ENCODE measurements at places on chromosomes 4 and X.

- no peak for DNase-seq
Observed at GRCh38 chr4:121096191-121096590, 23.9 kb upstream of the NDNF start.

DNA sequence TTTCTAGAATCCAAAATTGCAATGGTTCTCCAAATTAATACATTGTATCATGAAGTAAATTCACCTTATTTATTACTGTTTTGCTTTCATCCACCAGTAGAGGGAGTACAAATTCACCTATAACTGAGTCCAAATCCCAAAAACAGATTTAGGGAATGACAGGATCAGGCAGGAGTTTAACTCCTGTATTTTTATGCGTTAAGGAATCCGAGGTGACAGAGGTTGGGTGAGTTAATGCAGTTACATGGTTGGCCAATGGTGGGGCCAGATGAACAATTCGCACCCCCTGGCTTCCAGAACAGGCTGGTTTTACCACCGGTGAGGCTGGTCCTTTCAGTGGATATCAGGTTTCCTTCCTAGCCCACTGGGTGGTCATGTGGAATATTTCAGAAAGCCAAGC lies 82.4 kb downstream of the MTNR1A start:
- DNase-seq: no peak

DNA sequence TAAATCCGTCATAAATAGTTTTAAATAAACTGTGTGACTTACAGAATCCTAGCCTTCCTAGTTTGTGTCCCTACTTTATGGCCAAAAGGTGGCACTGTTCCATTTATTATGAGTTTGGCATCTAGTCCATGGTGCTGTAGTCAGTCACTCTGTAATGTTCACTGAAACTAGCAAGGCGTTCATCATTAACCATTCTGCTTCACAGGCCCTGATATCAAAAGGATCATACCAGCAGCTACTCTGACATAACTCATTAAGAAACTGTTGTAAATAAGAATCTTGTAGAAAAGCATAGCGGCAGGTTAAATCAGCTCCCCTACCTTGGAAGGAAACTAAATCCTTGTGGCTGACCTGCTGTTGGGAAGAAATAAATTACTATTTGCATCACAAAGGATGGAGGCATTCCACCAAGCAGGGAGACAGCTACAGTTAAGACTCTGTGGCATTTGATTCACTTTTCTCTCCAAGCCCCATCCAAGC lies 919.6 kb upstream of the DIAPH2 start:
- DNase-seq: no peak

- no peak for DNase-seq
Observed at GRCh38 chrX:19177721-19178120, 55.5 kb upstream of the ADGRG2 start.

DNA sequence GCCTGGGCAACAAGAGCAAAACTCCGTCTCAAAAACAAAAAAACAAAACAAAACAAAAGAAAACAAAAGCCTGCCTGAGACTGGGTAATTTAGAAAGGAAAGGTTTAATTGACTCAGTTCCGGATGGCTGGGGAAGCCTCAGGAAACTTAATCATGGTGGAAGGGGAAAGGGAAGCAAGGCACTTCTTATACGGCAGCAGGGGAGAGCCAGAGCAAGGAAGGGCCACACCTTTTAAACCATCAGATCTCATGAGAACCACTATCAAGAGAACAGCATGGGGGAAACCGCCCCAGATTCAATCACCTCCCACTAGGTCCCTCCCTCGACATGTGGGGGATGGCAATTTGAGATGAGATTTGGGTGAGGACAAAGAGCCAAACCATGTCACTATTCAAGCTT lies 122.2 kb downstream of the UBE2K start:
- DNase-seq: no peak

DNA sequence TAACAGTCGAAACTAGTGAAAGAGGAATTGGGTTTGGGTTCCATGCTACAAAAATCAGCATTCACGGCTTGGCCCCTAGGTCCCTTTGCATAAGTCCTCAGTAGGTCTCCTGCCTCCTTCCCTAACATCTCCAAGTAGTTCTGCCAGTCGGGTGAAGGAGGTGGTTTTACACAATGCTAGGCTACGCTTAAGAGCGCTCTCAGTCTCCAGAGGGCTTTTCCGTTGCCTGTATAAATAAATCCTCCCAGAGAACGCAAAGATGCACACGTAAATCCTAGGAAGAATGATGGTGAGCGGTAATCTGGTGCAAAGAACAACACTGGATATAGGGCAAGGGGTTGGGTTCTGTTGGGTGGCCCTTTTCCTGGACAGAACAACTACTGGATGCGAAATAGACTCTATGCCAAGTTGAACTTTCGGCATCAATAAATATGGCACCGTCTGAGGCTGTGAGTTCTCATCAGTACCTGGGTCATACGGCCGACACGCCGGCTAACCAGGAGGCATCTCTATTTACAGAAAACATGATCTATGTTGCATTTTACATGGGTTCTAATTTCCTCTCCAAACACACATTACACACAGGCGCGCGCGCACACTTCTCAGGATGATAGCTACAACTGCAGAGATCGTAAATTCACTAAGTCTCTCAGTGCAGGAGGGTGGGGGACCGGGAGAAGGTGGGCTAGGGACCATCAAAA lies 1.3 kb downstream of the CAMK2D start:
- no peak for DNase-seq

GRCh38 chrX:72392816-72393800 lies 87.4 kb upstream of the CITED1 start:
- DNase-seq: no peak

GRCh38 chr4:24312261-24312913 lies 272.0 kb downstream of the DHX15 start:
- DNase-seq: no peak

DNA sequence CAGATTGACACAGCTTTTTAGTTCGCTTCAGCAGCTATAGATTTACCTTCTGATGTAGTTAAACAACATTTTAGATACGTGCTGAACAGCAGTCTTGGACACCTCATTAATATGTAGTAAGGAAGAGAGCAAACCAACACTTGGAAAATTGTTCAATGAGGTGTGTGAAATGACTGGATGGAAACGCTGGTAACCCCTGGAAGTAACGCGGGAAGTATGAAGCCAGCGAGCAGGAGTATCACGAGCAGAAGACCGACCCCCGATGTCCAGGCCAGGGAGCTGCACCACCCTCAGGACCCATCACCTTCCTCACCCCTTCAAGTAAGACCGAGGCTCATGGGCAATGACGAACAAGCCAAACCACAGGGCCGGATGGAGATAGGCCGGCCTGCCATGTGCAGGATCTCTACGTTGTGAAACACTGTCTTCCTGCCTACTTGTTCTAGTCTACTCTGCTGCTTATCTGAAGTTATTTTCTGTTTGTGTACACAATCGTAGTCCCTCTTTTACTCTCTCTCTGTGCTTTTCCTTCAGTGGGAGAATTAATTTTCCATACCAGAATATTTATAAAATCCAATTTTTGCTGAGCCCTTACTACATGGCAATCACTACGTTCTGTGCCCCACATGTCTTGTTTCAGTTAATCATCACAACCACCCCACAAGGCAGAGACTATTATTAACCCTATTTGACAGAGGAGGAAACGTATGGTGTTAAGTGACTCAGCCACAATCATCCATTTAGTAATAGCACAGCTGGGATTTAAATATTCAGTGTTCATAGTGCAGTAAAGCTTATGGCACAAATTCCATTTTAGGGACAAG lies 221.7 kb downstream of the APBB2 start:
- DNase-seq: no peak

DNA sequence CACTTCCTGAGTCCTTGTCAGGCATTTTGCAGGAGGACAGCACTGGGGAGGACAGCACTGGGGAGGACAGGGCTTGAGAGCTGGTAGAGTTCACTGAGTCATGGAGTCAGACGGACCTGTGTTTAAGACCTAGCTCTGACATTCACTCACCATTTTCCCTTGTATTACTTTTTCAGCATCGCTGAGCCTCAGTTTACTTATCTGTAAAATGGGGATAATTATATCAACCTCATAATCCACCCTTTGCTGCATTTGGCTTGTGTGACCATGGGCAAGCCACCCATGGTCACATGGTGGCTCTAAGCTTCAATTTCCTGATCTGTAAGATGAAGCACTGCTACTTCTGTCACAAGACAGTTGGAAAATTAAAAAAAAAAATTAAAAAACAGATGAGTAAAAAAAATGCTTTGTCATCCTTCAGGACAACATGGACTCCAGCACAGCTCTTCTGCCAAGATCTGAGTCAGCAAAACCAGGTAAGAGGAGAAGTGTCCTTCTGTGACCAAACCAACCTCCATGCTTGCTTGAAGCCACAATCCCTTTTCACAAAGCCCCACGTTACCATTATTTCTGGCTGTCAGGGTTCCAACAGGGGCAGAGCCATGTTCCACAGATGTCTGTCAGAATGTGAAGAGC lies 275.5 kb downstream of the RAB28 start:
- no peak for DNase-seq

GRCh38 chr4:159719531-159719930 lies 616.7 kb downstream of the RAPGEF2 start:
- no peak for DNase-seq

DNA sequence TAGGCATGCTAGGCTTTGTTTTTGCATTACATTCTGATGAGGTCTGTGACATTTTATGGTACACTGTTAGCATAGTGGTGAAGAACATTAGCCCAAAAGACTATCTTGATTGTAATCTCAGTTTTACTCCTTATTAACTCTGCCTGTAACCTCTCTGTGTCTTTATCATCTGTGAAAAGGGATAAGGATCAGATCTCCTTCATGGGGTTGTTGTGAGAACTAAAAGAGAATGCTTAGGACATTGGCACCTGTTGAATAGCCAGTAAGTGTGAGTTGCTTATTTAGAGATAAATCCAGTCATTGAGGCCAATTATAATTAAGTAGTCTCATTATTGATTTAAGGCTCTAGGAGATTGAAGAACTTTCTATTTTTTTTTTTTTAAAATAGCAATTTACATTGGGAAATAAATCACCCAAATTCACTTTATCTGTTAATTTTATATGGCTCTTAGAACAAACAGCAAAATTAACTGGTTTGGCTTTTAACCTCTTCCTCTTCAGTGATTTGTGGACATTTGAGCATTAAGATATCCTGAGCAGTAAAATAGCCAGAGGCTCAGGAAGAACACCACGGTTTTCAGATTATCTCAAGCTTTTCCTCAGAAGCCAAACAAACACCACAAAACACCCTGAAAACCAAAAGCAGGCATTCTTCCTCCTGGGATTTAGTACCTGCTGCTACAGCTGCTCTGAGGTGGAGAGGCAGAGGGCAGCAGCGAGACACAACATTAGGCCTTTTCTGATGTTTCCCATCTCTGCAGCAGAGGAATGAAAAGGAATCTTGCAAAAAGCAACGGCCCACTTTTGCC lies 192.9 kb downstream of the ARHGAP10 start:
- no peak for DNase-seq

DNA sequence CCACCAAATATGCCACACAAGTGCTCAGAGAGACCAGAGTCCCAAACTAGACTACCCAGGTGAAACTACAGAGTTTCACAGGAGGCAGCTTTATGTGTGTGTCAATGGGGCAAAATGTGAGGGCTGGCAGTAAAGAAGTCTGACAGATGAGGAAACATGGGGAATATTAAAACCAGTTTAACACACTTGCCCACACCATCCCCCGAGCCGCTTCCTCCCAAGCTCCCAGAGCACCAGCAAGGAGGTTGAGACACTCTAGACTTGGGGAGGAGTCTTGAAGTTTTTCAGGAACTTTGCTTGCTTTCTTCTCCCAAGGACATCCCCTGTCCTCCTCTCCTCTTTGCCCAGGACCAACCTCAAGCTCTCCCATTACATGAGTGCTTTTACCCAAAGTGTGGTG lies 94.7 kb upstream of the SPRY1 start:
- no peak for DNase-seq

- DNase-seq: no peak
Observed at GRCh38 chr4:57124145-57124544, 14.0 kb upstream of the IGFBP7 start.

DNA sequence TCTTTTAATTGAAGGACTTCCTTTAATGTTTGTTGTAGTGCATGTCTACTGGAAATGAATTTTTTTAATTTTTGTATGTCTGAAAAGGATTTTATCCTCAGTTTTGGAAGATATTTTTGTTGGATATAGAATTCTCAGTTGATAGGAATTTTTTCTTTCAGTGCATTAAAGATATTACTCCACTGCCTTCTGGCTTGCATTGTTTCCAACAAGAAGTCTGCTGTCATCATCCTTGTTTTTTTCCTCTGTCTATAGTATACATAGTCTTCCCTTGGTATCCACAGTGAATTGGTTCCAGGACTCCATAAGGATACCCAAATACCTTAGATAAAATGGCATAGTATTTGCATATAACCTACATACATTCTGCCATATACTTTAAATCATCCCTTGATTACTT lies 33.5 kb downstream of the SCD5 start:
- DNase-seq: no peak

- no peak for DNase-seq
Observed at GRCh38 chr4:77120886-77121508, 36.0 kb upstream of the CCNG2 start.

GRCh38 chr4:139781066-139781465 lies 115.4 kb downstream of the MGST2 start:
- DNase-seq: no peak

DNA sequence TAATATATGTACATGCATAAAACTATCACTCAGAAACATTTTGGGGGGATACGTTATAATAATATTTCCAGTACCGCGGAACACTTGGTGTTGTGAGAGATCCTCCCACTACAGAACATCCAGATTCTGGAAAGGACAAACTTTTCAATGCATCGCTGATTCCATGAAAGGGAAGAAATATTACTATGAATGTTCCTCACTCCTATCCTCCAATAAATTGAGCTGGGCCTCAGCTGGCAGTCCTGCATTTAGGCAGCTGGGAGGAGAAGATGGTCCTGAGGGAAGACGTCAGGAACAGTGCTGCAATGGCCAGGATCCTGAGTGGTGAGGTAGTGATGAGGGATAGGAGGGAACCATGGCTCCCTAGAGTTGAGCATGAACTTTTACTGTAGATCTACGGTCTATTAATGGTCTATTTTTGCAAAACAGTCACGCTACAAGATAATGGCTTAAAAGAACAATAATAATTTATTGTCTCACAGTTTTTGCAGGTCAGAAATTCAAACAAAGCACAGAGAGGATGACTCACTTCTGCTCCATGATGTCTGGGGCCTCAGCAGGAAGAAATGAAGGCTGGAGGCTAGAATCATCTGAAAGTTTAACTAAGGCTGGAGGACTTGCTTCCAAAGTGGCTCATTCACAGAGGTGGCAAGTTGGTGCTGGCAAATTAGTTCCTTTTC lies 538.1 kb downstream of the STIM2 start:
- no peak for DNase-seq

GRCh38 chr4:90580326-90580725 lies 453.1 kb downstream of the CCSER1 start:
- no peak for DNase-seq

DNA sequence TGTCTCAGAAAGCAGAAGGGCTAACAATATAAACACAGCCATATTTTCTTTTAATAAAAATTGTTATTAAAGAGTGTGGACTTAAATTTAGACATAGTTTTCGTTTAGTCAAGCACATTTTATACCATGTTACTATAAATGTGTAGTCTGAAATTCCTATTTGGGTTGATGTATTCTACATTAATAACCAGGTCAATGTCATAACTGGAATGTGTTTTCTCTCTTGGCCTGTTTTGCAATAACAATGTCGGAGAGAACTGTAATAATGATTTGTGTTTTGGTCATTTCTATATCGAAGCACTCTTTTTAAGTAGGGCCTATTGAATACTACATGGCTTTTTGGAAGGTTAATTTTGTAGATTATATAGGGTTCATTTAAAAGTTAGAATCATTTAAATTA lies 5.5 kb downstream of the USO1 start:
- no peak for DNase-seq

GRCh38 chrX:114071412-114071811 lies 512.5 kb upstream of the HTR2C start:
- no peak for DNase-seq

Measured in activated CD4-positive, CD25-positive, alpha-beta regulatory T cell treated with anti-CD3 and anti-CD28 coated beads, Interleukin-2, amount 50 U/mL, for 16 hours (primary cell).